ENCODE measurements at places on chromosomes 6 and 20. TPM values are rescaled to one million over a fixed set of nuclear protein-coding genes. Genes with fewer than 3 reads are reported as not detected.

ABRACL gene
- total RNA-seq, result 94.3 TPM

DNA sequence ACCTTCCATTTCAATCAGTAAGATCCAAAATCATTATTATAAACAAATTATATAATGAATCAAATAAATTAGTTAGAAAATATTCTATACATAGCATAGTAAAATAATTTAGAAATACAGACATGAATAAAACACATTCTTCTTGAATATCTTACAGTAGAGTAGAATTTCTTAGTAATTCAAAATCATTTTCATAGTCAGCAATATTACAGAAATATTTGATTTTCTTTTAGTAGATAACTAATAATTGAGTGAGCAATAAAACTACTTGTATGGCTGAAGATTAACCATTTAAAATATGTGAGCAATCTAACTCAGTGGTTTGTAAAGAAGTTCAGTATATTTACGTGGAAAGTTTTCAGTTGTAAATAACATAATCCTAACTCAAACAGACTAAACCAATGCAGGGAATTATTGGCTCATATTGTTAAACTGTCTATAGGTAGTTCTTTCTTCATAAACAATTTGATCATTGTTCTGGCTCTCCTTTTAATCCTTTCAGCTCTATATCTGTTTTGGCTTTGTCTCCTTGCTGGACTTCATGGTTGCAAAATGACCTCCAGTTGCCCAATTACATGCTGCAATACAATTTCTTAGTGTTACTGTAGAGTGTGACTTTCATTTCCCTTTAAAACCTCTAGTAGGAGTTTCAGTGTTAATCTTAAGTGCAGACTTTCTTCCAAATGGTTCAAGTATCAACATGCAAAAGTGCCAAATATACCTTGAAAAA lies 307.5 kb downstream of the EYS start:
- no peak for ATAC-seq

- no peak for ATAC-seq
These were observed 122.5 kb upstream of the TIAM2 start for GRCh38 chr6:154872542-154873114.

GRCh38 chr6:39451831-39452230 lies 129.3 kb upstream of the KCNK16 start:
- no peak for ATAC-seq

- ATAC-seq, result no peak
These were observed 49.9 kb downstream of the PPP1R16B start for GRCh38 chr20:38855356-38855755.

DNA sequence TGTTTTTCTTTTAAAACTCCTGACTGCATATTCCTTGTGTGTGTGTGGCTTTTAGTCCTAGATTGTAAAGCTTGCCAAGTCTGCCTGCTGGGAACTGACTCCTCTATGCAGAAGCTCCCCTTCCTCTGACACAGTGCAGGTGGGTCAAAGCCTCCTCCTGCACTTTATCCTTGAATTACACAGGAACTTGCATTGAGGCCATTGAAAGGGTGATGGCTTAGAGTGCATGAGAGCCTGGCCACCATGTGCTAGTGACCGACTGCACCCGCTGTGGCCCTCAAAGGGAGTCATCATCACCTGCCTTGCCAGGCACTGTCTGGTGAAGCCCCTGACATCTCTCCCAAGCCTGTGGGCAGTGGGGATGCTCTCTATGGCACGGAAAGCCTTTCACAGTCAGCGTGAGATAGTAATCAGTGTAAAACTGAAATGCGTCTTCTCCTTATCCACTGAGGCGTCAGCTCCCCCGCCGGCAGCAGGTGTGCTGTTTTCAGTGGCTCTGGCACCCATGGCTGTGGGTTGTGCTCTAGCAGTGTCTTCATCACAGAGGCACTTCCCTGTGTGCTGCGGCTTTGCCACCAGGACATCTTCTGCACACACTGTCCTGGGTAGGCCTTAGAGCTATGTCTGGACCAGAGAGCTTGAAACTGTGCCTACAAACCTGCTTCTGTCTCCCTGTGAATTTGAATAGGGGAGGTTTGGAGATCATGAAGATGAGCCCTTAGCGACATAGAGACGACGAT lies 87.9 kb downstream of the THBS2 start:
- no peak for ATAC-seq
